ENCODE measurements at places on chromosomes 4 and X.

- DNase-seq: no peak
These were observed 5.0 kb downstream of the DCAF8L1 start for GRCh38 chrX:27976284-27976683.

DNA sequence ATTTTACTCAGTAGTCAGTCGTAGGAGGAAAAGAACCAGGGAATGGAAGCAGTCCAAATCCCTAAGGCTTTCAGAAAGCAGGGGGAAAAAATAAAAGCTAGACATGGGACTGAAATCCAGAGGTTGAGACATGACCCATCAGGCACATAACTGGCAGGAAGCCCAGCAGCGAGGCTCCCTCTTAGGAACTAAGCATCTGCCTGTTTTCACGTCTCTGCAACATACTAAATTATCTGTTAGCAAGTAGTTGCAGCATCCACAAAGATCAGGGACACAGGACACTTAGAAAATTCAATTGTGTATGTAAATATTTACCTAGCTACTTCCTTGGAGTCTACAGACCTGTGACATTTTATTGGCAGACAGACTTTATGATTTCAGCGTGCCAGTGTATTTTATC is 118.0 kb upstream of the EDNRA start:
- DNase-seq: no peak

DNA sequence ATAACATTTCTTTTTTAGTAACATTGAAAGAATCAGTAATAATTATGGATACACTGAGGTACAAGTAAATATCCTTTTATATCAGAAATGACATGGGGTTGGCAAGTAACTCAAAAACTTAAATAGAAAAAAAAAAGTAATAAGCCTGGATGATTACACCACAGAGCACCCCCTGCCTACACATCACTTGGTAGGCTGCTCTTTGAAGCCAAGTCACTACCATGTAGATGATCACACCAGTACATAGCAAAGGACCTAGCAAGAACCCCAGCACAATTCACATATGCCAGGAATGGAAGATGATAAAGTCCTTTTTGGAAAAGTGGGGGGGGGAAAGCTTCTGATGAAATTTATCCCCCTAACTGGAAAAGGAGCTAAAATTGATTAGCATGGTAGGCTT is 56.9 kb downstream of the METTL14 start:
- no peak for DNase-seq

DNA sequence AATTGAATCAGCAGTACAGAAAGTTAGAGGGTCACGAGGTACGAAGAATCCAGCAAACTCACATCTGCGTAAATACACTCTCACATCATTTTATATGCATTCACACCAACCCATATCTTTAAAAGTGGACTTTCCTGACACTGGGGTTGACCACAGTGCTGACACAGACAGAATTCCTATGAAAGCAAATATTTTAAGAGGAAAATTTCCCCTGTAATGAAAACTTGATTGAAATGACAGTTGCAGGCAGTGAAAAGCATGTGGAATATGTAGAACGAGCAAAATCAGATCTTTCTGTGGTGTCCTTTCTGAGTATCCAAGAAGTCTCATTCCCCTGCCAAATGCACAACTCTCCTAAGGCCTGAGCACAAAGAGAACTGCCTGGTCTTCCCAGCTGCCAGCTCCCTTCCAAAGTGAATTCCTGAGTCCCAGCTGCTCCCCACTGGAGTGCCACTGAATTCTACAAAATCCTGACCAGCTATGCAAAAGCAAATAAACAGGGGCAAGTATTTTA is 50.5 kb upstream of the FAM9C start:
- DNase-seq: no peak

GRCh38 chr4:26525136-26525770 is 35.0 kb upstream of the CCKAR start:
- DNase-seq: no peak

GRCh38 chr4:77827343-77827742 is 8.2 kb upstream of the CNOT6L start:
- DNase-seq: no peak

GRCh38 chrX:47156611-47157520 is 11.8 kb downstream of the RBM10 start:
- DNase-seq: no peak

DNA sequence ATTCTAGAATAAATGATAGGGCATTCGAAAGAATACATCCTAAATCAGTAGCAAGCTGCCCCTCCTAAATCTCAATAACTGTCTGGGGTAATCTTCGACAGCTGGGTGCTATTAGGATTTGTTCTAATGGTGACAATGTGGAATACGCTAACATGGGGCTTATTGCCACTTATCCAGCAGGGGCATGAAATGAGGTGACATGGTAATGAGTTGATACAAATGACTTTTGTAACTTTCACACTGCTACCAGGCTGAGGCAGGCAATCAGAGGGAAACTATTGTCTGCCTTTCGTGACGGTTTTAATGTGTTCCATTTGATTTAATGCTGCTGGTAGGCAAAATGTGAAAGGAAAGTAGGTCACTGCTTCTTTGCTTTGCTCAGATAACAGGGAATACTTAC is 1047.4 kb upstream of the PABPC4L start:
- DNase-seq: no peak

GRCh38 chrX:38166478-38167083 is 54.1 kb downstream of the SRPX start:
- DNase-seq: no peak

DNA sequence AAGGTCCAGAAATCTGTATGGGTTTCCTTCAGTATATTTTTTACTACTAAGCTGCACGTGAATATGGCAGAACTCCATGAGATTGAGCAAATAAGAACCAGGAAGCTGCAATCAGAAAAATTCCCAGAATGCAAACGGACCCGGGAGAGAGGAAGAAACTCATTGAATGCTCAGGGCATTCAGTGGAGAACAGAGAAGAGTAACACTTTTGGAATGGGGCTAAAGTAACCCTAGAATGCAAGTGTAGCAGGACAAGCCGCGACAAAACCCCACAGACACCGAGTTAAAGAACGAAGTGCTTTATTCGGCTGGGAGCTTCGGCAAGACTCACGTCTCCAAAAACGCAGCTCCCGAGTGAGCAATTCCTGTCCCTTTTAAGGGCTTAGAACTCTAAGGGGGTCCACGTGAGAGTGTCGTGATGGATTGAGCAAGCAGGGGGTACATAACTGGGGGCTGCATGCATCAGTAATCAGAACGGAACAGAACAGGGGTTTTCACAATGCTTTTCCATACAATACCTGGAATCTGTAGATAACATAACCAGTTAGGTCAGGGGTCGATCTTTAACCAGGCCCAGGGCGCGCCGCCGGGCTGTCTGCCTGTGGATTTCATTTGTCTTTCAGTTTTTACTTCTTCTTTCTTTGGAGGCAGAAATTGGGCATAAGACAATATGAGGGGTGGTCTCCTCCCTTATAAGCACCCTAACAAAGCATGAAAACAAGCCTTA is 56.4 kb downstream of the RAB28 start:
- no peak for DNase-seq

- DNase-seq: no peak
These were observed 3.1 kb downstream of the NAA10 start for GRCh38 chrX:153931748-153932147.

DNA sequence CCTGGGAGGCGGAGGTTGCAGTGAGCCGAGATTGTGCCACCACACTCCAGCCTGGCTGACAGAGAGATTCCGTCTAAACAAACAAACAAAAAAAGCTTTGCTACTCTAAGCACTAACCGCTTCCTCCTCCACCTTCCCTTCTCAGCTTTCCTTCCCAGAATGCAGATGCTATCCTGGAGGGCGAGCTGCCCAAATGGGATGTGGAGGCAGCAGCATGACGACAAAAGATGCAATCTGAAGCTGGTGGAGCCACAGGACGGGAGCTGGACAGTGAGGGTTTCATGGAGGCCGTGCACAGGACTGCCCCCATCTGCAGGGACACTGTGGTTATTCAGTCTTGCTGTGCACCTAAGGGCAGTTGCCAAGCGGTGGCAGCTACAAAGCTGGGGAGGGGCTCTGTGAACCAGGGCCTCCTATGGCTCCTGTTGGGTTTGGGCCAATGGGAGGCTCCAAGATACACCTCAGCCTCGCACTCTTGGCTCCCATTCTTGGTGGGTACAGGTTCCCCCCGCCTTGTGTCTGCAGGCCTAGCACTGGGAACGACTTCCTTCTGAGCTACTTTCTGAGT is 47.4 kb downstream of the WDR1 start:
- DNase-seq: no peak

DNA sequence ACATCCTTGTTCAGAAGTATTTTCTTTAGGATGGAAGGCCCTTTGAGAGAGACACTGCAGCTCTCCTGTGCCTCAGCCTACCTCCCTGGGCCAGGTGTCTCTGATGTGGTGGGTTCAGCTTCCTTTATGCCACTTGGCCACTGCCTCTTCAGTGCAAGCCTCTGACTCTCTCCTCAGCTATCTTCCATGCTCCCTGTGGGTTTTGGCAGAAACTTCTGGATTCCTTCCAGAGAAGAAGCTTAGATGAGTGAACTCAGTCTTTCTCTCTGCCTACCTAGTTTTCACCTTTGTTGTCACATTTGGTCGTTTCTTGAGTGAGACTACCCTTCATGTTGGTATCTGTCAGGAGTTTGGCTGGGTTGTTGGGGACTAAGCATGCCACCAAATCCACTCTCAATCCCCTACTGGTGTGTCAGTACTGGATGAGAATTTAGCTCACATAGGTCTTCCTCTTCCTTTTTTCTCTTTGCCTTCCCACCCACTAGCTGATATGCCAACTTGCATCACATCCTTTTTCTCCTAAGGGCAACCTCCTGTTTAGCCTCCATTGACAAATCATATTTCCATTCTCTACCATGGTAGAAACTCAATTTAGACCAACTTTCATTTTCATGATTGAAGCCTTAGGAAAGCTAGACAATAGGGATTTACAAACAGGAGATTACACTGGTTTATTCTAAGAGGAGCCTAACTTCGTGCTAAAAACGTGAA is 32.0 kb downstream of the IL15 start:
- DNase-seq: no peak

Measured in C1 segment of cervical spinal cord (tissue), 14 donors.